Bone marrow (tissue), 2 donors: ENCODE measurements at places on chromosomes 2 and 18.

DNA sequence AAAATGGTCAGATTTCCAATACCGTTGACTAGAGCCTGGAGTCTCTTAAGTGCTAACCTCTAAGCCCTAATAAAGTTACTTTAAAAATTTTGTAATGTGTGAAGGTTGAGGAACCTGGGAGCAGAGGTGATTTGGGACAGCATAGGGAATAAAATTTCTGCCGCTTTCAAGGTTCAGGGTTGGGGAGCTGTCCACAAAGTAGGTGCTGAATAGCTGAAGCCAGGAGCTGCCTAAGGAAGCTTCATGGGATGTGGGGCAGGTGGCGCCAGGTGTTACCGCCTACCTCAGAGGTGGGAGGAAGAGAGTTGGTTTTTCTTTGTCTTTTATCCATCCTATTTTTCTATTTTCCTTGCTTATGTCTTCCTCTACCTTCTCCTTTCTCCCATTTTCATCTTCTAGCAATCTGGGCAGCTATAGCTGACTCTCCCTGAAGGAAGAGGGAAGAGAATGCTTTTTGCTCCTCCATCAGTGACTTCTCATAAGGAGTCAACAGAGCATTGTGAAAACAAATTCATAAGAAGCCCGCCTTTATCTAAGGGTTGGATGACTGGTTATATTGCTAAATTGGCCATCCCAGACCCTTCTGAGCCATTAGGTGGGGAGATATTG lies 178.7 kb downstream of the CLIP4 start:
- no peak for DNase-seq

DNA sequence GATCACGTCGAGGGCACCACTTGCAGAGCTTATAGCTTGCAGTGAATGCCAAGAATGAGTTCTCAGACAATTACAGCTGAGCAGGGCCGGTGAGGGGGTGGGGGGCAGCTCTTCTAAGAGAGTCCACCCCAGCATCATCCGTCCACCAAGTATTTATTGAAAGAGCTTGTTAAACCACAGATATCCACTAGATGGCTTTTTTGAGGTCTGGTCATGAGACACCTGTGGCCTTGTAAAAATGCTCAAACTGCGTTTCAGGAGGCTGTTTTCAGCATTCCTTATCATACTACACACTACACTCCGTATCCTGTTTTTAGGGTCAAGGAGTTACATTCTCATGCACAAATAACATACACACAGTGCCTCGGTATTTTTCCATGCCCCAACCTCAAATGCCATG lies 51.5 kb downstream of the DNAJC10 start:
- DNase-seq, result no peak

GRCh38 chr2:182014284-182014683 lies 28.6 kb downstream of the PPP1R1C start:
- DNase-seq, result no peak

DNA sequence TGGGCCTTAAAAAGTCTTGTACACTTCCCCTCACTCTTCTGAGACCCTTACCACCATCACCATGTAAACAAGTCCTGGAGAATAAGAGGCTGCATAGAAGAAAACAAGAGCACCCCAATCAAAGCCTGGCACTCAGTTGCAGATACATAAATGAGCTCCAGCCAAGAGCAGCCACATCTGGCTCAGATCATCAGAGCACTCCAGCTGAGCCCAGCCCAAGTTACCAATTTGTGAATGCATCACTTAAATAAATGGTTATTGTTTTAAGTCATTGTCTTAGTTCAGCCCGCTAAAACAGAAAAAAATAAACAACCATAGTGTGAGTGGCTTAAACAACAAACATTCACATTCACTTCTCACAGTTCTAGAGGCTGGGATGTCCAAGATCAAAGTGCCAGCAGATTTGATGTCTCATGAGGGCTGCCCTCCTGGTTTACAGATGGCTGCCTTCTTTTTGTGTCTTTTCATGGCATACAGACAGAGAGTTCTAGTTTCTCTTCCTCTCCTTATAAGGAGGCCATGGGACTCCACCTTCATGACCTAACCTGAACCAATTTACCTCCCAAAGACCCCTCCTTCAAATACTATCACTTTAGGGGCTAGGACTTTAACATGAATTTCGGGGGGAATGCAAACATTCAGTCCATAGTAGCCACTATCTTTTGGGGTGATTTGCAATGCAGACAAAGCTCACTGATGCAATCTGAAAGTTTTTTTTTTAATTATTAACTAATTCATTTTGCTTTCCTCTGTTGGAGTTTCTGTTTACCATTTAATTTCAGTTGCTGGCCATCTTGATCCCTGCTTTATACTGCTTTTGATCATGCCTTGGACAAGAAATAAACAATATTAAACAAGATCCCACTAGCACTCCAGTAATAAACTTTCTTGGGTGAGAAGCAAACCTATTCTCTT lies 187.5 kb upstream of the ACVR2A start:
- DNase-seq, result no peak

DNA sequence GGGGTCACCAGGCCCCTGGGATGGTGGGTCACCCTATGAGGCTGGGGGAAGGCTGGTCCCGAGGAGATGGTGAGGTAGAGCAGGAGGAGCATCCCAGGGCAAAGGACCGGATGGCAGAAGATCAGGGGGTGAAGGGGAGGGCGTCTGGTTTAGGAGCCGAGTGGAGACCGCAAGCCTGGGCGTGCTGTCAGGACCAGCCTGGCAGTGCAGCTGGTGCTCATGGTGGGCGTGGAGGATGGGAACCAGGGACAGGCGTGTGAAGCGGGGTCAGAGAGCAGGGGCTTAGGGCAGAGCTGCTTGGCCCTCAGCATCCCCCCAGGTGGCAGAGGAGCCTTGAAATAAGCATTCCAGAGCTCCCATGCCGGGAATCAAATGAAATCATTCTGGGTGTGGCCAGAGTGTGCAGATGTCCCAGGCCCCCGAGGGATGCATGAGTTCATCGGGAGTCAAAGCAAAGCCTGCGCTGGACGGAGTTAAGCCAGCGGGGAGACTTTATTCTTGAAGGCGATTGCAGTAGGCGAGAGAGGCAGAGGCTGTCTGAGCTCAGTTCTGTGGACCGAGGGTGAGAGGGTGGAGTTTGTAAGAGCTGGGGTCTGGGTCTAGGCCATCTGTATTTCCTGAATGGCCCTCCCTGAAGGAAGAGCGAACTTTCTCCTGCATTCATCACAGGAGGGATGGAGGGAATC lies 33.1 kb upstream of the MBP start:
- no peak for DNase-seq

DNA sequence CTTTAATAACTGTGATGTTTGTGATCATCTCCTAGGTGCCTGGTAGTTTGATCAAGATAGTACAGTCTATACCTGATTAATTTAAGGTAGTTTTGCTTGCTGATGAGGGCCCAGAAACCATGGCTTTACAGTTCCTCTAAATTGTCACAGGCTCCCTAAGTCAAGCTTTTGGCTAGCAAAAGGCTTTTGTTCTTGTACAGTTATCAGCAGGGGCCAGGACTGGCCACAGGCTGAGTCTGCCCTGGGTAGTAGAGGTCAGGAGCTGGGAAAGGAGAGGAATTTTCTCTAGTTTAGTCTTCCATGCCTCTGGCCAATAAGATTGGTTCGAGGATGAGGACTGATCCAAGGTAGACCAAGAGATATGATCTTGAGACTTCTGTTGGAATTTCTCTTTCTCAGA lies 3.6 kb upstream of the BOD1L2 start:
- DNase-seq, result no peak

- DNase-seq, result no peak
Measured at GRCh38 chr2:204282525-204282924, 262.8 kb upstream of the PARD3B start.

- no peak for DNase-seq
Measured at GRCh38 chr18:10894501-10894900, 254.9 kb downstream of the PIEZO2 start.

DNA sequence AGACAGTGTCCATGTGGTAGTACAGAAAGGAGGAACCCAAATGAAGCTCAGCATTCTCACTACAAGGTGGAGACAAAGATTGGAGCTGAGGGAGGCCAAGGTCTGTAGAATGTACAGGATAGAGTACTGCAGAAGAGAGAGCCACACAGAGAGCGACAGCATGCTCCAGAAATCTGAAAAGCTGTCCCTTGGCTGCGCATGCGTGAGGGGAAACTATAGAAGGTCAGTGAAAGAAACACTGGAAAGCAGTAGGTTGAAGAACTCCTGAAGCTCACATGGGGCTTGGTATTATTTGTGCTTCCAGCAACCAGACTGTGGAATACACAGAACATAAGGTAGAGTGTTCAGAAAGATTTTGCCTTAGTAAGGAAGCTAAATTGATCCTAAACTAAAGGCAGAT lies 142.5 kb downstream of the TXNL1 start:
- DNase-seq, result no peak

DNA sequence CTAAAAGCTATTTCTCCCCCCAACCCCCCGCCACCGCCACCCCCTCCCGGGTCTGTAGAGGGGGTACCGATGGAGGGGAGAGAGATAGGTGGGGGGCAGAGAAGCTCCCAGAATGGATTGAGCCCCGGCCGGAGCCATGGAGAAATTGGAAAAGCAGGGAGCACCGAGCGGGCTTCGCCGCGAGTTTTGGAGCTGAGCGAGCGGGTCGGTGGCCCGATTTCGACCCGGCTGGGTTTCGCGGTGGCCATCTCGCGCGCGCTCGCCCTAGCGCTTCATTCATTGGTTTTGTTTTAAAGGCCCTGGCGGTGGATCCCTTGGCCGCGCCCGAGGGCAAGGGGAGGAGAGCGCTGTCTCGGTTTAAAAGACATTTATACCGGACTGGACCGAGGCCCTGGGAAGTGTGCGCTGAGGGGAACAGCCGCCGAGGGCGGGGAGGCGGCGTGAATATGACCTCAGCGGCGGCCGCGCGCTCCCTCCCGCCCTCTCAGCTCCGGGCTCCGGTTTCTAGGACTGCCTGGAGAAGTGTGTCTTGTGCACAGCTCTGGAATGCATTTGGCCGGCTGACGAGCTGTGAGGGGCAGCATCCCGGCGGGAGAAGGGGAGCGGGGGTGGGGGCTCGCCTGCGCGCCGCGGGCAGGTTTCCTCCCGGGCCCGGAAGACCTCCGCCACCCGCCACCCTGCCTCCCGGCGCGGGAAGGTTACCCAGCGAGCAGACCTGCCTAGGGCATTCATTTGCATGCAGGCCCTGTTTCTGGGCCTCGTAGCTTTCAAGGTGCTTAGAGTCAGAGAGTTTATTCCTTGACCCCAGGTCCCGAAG lies 1.7 kb upstream of the SMAD7 start:
- peak; percentile 32 for DNase-seq

GRCh38 chr2:72144274-72144631 lies 3.4 kb downstream of the CYP26B1 start:
- DNase-seq, result no peak

GRCh38 chr2:207692206-207693065 lies 19.0 kb upstream of the CCNYL1 start:
- no peak for DNase-seq

- no peak for DNase-seq
Measured at GRCh38 chr2:66240286-66240685, 194.6 kb upstream of the MEIS1 start.

DNA sequence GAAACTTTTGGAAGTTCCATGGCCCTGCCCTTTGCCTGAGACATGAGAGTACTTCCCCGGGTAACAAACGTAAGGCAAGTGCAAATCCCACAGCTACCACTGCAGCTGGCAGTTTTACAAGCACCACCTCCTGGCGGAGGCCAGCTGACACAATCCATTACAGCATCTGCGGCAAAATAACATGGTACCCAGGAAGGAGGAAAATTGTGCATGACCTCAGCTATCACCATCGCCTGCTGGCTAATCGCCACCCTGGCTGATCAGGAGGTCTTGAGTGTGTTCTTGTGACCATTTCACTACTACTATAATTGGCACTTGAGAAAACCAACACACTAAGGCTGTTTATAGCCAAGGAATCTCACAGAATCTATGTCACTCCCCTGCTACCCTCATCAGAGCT lies 71.7 kb upstream of the SERPINE2 start:
- DNase-seq, result no peak

GRCh38 chr2:48854681-48855080 lies 99.2 kb upstream of the LHCGR start:
- no peak for DNase-seq

GRCh38 chr2:145235312-145235711 lies 715.4 kb upstream of the ZEB2 start:
- DNase-seq, result no peak

GRCh38 chr2:148656516-148656915 lies 12.0 kb downstream of the EPC2 start:
- DNase-seq, result no peak

DNA sequence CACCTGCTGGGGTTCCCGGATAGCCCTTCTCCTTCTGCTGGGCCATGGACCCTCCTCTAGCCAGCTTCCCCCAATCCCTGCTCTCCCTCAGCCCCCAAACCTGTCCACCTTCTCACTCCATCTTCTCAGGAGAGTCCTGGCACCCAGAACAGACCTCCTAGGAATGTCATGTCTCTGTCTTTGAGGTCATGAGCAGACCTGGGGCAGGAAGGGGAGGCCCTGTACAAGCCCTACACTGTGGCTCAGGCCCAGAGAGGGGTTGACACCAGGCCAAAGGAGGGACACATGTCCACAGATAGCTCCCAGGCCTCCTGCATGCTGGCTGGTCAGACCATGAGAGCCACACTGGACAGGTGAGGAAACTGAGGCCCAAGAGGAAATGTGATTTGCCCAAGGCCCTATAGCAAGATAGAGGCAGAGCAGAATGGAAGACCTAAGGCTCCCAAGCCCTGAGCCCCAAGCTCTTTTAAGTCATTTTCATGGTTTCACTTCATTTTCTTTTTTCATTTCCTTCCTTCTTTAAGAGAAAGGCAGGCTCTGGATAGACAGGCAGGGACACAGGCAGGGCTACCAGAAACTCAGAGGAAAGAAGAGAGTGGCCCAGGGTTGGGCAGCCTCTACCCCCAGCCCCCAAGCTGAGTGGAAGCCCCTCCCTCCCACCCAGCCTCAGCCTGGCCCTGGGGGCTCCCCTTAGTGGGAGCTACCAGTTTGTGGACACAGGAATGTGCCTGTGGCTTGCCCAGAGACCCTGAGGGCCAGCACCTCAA lies 159.7 kb downstream of the SMAD7 start:
- DNase-seq, result no peak

- DNase-seq, result no peak
Measured at GRCh38 chr2:162989507-162989906, 150.9 kb upstream of the KCNH7 start.

- no peak for DNase-seq
Measured at GRCh38 chr2:222336442-222336841, 37.6 kb upstream of the PAX3 start.

DNA sequence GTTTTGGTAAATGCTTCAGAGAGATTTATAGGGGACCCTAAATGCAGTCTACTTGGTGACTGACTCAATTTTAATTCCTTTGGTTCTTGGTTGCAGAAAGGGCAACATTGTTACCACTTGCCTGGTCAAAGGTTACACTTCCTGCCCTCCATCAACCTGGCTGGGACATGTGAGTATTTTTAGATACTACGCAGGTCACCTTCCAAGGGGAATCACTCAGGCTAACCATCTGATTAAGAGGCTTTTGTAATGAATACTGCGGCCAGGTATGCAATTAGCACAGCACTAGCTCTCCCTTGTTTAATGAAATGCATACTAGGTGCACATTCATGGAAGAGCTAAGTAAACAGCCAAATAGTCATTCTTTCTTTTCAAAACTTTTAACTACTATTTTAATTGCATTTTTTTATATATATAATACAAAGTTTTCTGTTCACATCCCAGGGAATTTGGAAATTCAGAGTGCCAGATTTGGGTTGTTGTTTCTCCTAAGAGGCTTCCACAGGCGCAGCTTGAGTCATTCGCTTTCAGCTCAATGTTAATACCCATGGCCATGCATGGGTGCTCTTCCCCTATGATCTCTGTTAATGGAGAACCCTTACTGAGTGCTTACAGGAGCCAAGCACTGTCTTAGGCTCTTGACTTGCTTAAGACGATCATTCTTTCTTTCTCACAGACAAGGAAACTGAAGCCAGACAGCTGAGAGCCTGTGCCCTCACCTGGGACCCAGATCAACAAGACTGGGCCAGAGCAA lies 152.2 kb downstream of the MTX2 start:
- no peak for DNase-seq
